ENCODE measurements at places on chromosomes 13 and 19. TPM values are rescaled to one million over a fixed set of nuclear protein-coding genes. Genes with fewer than 3 reads are reported as not detected.

LYPD3 gene
- 0.29 TPM for total RNA-seq

LRRC63 gene
- total RNA-seq, result 25.2 TPM

PLIN5 gene
- total RNA-seq, result not detected

PLEKHF1 gene
- total RNA-seq, result 1.3 TPM

VWA8 gene
- 19.3 TPM for total RNA-seq

DNA sequence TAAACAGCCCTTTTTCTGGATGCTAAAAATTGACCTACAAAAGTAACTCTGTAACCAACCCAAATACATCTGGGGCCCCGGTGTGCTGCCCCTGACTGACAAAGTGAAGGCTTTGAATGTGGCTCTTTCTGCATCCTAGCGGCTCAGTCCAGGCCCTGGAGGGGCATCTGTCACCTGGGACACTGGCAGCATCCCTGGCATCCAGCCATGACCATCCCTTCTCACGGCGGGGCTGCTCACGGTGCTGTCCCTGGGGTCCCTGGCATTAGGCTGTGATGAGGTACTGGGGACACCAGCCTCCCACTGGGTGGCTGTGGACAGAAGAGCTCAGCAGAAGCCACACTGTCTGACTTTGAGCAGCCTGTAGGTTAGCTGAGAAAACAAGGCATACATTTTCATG is 34.3 kb downstream of the BICRA start:
- no peak for DNase-seq

- no peak for DNase-seq
These were observed 475.8 kb upstream of the NBEA start for GRCh38 chr13:34466301-34466700.

GRCh38 chr13:95494082-95494681 is 58.3 kb upstream of the CLDN10 start:
- peak; percentile 56 for DNase-seq

GRCh38 chr19:35030257-35031071 is at the start of gene SCN1B:
Gene SCN1B, plus strand, starts transcription at chr19:35030470. Its CDS starts 351 bp downstream, at chr19:35030821.
- peak; percentile 41 for DNase-seq

DNA sequence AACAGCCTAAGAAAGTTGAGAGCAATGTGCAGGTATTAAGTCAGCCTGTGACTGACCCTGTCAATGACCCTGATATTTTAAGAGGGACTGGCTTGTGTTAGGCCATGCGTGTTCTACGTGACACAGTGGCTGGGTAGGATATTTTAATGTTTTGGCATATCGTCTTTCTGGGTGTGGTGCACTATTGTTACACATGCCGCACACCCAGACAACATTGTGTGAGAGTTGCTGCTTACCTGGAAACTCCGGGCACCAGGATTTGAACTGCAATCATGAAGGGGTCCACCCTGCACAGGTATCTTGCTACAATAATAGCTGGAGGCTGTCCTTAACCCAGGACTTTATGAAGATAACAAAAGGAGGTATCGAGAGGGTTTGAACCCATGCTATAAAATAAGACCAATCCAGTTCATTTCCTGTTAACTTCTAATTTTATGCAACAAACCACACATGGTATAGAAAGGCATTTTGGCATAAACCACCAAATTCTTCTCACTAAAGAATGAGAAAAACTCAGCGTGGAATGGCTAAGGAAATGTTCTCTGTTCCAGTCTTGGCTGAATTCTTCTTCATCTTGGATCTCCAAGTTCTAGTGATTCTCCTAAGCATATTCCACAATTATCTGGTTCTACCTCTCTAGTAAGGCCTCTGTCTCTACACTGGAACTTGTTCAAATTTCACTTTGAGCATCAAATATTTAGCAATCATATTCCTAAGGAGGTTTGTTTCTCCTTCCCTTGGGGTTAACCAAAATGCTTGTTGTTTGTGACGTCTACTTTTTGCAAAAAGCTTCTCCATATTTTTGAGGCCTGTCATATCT is 38.7 kb upstream of the POMP start:
- DNase-seq, result no peak

DNA sequence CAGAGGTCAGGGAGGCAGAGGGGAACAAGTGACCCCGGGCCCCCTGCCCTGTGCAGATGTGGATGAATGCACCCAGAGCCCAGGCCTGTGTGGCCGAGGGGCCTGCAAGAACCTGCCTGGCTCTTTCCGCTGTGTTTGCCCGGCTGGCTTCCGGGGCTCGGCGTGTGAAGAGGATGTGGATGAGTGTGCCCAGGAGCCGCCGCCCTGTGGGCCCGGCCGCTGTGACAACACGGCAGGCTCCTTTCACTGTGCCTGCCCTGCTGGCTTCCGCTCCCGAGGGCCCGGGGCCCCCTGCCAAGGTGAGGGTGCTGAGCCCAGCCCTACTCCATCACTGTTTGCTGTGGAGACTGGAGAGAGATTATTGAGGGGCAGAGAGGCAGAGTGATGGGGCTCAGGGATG is 9.9 kb downstream of the LTBP4 start:
- DNase-seq, result no peak

GRCh38 chr13:50950849-50951248 is 41.3 kb downstream of the RNASEH2B start:
- no peak for DNase-seq

GRCh38 chr13:72504131-72504841 is 223.1 kb downstream of the MZT1 start:
- no peak for DNase-seq

DNA sequence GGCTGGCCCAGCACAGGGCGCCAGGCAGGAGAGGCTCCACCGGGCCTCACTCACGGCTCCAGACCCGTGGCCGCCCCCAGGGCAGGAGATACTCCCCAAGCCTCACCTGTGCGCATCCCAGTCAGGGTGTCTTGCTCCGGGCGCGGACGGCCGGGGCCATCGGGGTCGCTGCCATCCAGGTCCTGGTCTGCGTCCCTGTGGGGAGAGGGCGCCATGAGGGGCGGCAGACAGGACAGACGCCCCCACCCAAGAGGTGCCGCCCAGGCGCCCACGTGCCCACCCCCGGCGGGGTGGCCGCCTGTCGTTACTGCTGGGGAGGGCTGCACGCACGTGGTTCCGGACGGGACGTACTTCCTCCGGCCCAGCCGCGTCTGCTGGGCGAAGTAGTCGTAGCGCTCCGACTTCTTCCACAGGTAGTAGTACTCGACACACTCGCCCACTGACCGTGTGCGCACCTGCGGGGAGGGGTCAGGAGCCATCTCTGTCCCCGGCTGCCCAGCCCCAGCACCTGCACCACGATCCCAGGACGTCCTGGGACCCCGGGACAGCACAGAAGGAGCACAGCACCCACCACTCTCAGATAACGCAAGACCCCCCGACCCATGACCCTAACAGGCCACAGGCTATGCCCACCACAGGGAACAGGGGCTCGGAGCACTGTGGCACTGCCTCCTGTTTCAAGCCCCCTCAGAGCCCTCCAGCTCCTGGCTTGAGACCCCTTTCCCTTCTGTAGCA is 17.4 kb upstream of the PLPP2 start:
- no peak for DNase-seq

DNA sequence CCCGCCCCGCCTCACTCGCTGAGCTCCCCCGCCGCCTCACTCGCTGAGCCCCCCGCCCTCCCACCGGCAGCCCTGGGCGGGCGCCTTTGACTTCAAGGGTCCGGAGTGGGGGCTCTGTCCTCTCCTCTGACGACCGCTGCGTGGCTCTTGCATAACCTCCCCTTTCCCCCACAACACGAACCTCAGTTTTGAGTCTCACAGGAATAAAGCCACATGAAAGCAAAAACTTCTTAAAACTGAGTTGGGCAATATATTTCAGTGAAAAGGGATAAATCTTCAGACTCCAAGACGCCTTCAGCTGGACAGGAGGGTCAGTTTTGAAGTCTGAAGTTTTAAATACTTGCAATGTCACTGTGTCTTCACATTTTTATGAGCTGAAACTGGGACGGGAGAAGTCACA is 70.6 kb upstream of the C13orf46 start:
- no peak for DNase-seq

DNA sequence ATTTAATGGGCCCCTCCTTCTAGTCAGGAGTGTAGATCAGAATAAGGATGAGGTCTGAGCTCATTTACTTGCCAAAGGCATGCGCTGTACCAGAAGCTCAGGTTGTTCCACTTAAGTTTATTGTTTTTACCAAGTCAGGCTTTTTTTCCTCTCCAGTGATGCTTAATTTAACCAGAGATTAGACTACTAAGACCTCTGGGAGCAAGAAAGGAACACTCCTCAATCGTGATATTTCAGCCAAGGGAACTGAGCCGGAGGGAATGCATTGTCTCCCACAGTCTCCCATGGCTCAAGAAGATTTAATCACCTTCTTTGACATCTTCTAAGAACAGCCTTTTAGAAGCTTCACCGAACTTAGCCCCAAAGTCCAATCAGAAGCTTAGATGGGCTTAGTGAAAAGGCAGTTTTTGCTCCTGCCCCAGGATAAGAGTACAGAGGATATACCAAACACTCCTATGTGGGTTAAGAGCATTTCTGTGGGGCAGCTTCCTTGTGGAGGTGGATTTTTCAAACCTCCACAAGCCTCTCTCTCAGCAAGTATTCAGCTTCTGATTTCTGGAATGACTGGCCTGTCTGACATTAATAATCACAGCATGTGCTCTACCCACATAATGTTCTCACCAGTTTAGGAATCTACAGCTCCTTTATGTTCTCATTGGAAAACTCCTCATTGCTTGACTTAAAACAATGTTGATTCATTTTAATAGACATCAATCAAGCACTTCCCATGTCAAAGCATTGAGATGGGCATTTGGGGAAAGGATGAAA is 322.7 kb downstream of the SUCLA2 start:
- no peak for DNase-seq

GRCh38 chr19:13060964-13061927 is 41.4 kb downstream of the LYL1 start:
- DNase-seq, result peak; percentile 63

GRCh38 chr13:28000567-28000966 is 12.1 kb upstream of the URAD start:
- no peak for DNase-seq

- DNase-seq, result no peak
These were observed 15.6 kb downstream of the RHPN2 start for GRCh38 chr19:33048806-33049676.

DNA sequence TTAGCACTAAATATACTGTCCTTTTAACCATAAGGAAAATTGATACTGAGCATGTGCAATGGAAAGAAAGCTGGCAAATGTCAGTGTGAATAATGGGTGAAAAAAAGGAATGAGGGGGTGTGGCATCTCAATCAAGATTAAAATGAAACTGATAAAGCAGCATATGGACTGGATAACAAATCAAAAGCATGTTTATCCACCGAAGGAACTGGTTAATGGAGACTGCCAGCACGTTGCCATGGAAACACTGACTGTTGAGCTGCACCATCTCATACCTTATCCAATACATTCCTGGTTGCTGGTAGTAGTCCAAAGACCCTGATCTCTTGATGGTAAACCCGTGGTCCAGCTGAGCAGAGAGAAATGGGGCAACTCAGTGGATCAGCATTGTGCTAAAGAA is 311.4 kb upstream of the MAB21L1 start:
- no peak for DNase-seq

GRCh38 chr13:78862446-78862845 is 203.5 kb upstream of the OBI1 start:
- no peak for DNase-seq

DNA sequence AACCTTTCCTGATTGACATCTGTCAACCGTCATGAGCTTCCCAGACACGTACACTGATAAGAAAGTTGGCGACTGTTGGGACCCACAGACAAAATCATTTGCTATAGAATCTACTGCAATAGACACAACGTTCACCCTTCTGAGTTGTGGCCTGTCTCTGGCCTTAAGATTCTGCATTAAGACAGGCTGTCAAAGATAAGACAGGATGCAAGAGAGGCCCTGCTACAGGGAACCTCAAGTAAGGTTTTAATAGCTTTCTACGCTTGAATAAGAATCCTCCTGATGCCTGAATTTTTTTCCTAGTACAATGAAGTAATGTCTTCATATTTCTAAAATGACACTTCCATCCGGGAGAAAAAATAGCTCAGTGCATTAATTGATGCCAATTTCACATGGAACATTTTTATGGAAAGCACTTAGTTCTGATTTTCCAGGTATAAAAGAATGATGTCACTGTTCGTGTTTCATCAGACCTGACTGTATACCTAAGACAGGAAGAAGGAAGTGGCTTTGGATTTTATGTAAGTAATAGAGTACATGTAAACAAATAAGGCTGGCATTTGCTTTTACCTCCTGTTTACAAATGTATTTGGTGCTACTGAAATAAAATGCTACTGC is 275.2 kb upstream of the GPC6 start:
- no peak for DNase-seq

DNA sequence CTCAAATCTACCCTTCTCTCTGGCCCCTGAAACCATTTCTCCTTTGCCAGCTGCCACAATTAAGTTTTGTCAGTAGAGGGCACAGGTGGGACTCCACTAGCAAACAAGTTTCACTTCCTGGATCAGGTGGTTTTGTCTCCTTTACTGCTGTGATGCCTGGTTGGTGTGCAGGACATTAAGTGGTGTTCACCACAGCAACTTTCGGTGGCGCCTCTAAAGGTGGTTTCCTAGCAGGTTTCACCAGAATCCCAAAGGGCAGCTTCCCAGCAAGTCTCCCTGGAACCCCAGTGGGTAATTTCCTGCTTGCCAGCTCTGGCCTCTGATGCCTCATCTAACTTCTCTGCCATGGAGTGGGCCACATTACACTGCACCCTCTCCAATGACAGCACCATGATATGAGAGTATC is 16.6 kb downstream of the MED4 start:
- DNase-seq, result no peak

DNA sequence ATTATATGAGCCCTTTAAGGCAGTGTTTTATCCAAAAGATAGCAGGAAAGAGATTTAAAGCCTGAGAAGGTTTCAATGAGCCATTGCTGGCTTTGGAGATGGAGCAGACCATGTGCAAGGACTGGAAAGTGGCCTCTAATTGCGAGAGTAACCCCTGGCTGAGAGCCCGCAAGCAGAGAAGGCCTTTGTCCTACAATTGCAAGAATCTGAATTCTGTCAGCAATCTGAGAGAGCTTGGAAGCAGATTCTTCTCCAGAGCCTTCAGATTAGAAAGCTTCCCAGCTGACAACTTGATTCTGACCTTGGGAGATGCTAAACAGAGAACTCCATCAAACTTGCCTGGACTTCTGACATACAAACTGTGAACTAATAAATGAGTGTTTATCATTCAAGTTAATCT is 528.7 kb upstream of the KLF12 start:
- DNase-seq, result no peak

GRCh38 chr13:105240371-105240770 is 1295.1 kb downstream of the EFNB2 start:
- DNase-seq, result no peak

- no peak for DNase-seq
These were observed 50.6 kb downstream of the KLF5 start for GRCh38 chr13:73109288-73109899.

GRCh38 chr13:21075379-21076249 is 14.2 kb upstream of the LATS2 start:
- no peak for DNase-seq

DNA sequence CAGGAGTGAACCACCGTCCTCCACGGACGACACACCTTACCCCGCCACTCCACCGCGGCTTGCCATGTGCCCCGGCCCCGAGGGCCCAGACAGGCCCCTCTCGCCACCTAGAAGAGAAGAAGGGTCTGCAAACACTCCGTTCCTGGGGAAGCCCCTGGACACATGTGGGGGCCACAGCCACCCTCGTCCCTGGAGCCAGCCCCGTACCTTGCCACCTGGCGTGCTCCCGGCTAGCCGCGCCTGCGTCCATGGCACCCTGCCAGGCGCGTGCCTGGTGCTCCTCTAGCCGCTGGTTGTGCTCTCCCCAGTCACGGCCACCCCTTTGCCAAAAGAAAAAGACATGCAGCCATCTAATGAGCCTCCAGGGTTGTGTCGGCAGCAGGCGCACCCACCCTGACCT is 19.9 kb upstream of the TINCR start:
- DNase-seq, result no peak

Data from NCI-H460 (cell line).